ENCODE measurements at places on chromosomes 12 and 14.

DNA sequence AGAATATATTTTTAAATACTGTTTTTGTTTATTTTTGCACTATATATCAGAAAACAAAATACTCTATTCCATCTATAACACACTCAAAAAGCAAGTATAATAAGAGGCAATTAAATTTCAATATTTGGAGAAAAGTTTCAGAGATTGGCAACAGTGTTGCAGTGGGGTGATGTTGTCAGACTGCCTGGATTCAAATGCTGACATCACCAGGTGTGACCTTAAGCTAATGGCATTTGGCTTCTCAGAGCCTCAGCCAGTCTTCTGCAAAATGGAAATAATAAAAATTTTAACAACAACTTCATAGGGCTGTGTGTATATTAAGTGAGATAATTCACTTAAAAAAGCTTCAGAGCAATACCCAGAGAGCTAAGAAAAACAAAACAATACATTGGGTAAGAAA is 74.7 kb downstream of the TMTC1 start:
- DNase-seq, result no peak

DNA sequence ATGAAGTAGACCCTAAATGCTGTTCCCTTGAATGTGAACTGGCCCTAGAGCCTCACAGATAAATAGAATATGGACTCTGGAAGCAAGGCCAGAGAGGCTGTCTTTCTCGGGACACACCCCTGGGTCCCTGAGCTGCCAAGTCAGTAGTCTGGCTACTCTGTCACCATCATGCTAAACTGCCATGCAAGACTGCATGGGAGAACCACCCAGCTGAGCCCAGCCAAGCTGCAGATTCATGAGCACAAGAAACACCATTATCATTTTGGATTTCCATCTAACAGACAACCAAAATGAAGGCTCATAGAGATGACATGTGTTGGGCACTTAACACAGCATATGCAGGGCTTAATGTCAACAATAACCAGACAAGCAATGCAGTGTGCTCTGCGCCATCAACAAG is 53.3 kb downstream of the CHGA start:
- no peak for DNase-seq

DNA sequence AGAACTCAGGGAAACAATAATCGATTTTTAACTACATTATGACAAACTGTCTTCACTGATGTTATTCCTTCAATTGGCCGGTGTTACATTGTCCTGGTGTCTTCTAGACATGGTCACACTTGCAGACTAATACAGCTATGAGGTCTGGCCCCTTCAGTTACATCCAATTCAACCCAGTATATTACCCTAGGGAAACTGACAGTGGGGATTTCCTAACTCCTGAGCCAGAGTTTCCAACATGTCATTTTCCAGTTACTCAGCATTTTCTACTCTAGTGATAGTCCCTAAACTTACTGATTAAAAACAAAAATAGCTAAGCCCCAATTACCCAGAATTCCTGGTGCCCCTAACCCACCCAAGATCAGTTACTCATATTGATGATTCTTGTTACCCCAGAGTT is 21.1 kb downstream of the IFNG start:
- DNase-seq, result no peak

DNA sequence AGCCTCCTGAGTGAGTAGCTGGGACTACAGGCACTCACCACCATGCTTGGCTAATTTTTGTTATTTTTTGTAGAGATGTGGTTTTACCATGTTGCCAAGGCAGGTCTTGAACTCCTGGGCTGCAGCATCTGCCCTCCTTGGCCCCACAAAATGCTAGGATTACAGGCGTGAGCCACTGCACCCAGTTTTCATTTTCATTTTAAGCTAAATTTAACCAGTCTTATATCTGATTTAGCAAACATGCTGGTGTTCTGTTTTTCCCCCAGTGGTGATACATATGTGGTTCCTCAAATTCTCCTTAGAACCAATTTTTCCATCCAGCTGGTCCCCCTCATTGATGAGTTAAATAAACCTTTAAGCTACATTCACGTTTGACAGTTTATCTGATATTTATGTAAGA is 43.8 kb upstream of the BICD1 start:
- no peak for DNase-seq

GRCh38 chr12:19234171-19234704 is 104.7 kb downstream of the PLEKHA5 start:
- DNase-seq, result no peak

DNA sequence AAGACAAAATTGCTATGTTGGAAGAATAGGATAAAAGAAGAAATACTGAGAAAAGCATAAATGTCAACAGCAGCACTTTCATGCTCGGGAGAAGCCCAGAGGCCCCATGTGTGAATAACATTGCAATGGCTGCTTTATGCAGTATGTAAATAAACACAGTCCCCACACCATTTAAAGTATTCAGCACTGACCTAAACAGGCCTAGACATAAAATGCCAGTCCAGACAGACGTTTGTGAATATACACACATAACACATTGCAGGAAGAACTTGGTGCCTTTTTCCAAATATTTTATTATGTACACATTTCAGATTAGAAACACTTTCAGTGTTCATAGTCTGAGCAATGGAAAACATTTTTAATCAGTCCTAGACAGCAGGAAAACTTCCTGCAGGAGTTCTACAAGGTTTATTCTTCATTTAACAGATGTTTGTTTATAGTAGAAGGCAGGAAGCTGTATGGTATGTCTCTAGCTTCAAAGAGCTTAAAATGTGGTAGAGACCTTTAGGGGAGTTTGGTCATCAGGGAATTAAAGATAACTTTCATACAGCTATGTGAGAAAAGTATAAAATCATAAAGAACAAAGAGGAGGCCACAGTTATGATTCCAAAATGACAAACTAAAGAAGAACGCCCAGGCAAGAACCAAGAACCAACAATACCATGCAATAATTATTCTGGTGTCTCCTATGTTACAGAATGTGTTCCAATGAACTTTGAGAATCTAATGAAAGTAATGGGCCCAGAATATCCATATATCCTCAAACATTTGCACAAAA is 30.6 kb upstream of the SLC38A2 start:
- DNase-seq, result no peak

DNA sequence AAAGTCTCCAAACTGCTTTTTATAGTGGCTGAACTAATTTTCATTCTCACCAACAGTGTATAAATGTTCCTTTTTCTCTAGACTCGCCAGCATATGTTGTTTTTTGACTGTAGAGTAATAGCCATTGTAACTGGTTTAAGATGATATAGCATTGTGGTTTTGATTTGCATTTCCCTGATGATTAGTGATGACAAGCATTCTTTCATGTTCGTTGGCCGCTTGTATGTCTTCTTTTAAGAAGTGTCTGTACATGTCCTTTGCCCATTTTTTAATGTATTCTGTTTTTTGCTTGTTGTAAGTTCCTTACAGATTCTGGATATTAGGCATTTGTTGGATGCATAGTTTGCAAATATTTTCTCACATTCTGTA is 404.9 kb downstream of the FLRT2 start:
- DNase-seq, result no peak

GRCh38 chr14:39267608-39268005 is 33.9 kb downstream of the MIA2 start:
- DNase-seq, result no peak

DNA sequence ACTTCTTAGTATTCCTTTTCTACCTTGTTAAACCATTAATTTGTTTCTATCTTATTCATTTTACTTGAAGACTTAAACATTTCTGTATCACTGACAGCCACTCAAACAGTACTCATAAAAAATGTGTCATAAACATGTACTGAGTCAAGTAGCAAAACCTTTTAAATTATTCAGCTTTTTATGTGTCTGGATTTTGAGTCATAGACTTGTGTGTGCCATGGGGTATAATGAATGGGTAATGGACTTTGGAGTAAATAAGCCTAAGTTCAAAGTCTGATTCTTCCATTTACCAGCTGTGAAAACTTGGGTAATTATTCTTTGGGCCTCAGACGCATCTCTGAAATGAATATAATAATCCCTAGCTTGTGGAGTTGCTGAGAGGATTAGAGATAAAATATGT is 199.0 kb downstream of the RAD51B start:
- no peak for DNase-seq

- no peak for DNase-seq
These were observed 25.7 kb downstream of the NTN4 start for GRCh38 chr12:95764848-95765247.

GRCh38 chr12:105417732-105418131 is 87.2 kb downstream of the C12orf75 start:
- no peak for DNase-seq

DNA sequence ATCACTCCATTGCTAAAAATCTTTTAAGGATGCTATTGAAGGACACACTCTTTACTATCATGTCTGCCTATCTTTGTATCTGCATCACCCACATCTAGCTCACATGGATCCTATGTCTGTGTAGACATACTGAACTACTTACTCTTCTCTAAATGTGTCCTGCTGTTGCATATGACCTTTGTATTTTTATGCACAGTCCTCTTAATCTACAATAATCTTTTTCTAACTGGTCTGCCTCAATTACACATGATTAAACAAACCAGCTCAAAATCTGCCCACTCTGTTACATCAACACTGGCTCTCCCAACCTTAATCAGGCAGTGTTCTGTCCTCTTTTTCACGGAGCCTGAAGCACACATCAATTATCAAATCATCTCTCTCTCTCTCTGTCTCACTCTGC is 316.3 kb upstream of the MGAT4C start:
- DNase-seq, result no peak

GRCh38 chr14:80491131-80491530 is 279.8 kb upstream of the DIO2 start:
- DNase-seq, result no peak

- DNase-seq, result no peak
These were observed 15.8 kb upstream of the SLC16A7 start for GRCh38 chr12:59580050-59580449.

GRCh38 chr12:120480211-120480610 is 10.7 kb upstream of the SRSF9 start:
- no peak for DNase-seq

DNA sequence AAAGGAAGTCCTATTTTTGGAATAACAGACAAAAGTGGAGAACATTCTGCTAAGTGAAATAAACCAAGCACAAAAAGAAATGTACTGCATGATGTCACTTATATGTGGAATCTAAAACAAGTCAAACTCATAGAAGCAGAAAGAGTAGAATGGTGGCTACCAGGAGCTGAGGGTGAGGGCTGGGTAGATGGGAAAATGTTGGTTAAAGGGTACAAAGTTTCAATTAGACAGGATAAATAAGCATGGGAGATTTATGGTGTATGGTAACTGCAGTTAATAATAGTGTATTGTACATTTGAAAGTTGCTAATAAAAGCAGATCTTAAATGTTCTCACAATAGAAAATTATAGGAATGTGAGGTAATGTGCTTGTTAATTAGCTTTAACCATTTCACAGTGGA is 12.8 kb downstream of the LUM start:
- no peak for DNase-seq

DNA sequence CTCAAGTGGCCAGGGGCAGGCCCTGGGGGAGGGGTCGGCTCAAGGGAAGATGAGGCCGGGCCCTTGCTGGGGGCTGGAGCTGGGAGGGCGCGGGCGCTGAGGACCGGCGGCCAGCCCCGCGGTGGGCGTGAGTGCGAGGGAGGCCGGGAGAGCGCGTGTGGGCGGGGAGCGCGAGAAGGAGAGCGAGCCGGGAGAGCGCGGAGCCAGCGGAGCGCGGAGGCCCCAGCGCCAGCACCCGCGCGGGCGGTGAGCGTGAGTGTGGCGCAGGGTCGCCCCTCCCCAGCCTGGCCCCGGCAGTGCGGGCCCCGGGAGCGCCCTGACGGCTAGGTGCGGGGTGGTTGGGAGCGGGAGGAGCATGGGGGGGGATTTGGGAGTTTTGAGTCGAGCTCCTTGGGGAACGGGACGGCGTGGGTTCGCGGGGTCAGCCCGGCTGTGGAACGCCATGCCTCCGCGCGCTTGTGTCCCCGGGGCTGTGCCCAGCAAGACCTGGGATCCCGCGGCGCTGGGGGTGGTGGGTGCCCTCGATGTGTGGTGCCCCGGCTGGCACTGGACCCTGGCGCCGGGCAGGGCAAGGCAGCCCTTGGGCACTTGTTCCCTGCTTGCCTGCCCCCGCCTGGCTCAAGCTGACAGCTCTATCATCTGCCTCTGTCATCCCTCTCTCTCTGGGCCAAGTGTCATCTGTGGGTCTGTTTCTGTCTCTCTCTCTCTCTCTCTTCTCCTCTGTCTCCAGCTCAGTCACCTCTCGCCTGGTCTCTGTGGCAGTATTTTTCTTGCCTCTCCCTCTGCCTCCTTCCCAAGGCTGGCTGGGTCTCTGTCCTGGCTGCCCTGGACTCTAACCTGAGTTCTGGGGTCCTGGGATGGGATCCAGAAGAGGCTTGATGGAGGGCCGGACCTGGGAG is at the start of gene LBHD2:
TSS of gene LBHD2 (plus strand) at position 190 of the 899 bp plus-strand sequence. CDS start 1,803 bp downstream, outside the sequence.
- no peak for DNase-seq

DNA sequence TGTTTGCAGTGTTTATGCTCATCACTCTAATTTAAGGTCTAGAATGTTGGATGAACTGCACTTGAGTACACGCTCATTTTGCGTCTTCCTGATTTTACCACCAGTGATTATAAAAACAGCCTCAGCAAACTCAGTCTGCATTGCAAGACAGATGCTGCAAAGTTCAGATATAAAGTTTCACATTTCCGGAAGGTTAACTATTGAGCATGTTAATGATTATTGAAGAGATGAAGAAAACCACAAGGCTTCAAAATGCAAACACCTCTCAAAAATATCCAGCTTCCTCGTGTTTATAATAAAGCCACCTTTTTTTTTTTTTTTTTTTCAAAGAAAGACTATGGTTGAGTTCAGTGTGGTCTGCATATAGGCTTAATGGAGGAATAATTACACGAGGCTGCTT is 92.1 kb upstream of the BMP4 start:
- no peak for DNase-seq

GRCh38 chr14:23245282-23245681 is 7.5 kb downstream of the RNF212B start:
- no peak for DNase-seq

DNA sequence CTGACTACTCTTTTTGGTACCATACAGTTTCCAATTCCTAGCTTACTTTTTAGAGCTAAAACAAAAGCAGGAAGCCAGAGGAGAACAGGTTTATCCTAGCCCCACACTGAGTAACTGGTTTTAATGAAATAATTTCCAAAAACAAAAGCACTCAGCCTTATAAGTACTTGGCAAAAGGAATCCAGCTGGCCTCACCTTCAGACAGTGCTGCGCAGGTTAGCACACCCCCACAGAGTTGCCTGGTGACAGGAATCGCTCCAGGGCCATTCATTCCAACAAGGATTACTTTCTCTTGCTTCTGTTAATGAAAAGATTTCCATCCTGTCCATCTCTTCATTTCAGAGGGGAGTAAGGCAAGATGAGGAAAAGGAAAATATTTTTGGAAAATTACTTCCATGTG is 84.6 kb downstream of the SCFD1 start:
- DNase-seq, result no peak

GRCh38 chr12:76186131-76186906 is 101.8 kb upstream of the NAP1L1 start:
- no peak for DNase-seq

DNA sequence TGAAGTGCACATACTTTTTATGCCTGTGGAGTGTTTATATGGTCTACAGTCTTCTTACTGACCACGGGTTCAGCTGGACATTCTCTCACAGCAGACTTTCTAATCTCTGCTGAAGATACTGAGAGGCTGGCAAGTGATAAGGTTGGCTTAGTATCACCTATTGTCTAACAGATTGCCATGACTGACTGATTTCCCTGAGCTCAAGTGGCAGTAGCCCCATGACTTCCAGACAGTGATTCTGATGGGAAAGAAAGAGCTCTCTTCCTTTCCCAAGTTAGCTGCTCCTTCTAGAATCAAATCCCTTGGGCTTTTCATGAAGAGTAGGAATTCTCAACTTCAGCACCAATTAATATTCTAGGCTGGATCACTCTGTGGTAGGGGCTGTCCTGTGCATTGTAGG is 141.4 kb downstream of the ANO4 start:
- no peak for DNase-seq

- no peak for DNase-seq
These were observed 87.2 kb downstream of the PAPLN start for GRCh38 chr14:73324533-73324932.

GRCh38 chr12:31714406-31715271 is 14.2 kb downstream of the AMN1 start:
- DNase-seq, result no peak
